ENCODE measurements at places on chromosomes 6 and 20. TPM values are rescaled to one million over a fixed set of nuclear protein-coding genes. Genes with fewer than 3 reads are reported as not detected.

DNA sequence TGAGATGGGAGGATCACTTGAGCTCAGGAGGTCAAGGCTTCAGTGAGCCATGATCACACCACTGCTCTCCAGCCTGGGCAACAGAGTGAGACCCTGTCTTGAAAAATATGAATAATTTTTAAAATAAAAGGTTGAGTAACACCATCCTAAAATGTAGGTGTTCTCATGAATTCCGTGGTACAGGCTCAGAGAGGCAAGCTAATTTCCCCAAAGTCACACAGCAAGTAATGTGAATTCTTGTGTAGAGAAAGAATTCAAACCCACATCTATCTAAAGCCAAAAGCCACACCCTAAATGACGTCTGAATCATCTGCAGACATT is 80.5 kb downstream of the ZNF217 start:
- no peak overlapping the region for H3K27ac ChIP-seq
- no peaks in the 10 kb centered on the region for H3K27me3 ChIP-seq
- H3K36me3 ChIP-seq = no peaks in the 10 kb centered on the region
- no peak overlapping the region for H3K4me3 ChIP-seq
- DNase-seq = no peak
- H3K4me1 ChIP-seq = no peaks in the 10 kb centered on the region

DNA sequence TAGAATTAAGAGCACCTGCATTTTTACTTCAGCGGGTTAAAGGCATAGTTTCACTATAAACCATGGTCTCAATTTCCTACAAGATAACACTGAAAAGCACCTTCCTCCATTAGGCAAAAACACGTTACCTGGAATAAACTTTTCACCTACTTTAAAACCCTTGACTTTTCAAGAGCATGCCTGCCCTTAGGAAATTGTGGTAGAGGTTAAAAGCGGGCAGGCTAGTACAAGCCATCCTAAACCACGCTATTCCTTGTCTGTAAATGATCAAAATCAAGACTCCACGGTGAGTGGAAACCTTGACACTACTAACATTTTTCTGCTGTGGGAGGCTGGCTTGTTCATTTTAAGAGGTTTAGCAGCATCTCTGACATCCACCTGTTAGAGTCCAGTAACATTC is 43.9 kb downstream of the NR2E1 start:
- H3K4me1 ChIP-seq = no peaks in the 10 kb centered on the region
- no peak for DNase-seq
- H3K27ac ChIP-seq = no peak overlapping the region
- no peak overlapping the region for H3K4me3 ChIP-seq

Gene NDRG3
- total RNA-seq = 28.3 TPM

DNA sequence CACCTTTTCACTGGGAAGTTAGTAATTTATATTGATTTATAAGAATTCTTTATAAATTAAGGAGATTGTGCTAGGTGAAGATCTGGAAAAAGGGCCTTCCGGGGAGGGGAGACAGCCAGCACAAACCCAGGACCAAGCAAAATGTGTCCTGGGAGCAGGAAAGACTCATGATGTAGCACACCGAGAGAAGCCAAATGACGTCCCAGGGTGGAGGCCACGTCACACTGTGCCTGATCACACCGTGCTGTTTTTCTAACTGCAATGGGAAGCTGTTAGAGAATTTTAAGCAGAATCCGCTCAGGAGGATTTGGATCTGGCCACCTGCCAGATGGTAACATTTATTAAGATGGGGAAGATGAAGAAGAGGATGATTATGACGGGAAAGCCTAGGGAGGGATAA is 72.7 kb upstream of the AKAP12 start:
- H3K27ac ChIP-seq = no peak overlapping the region
- H3K36me3 ChIP-seq = no peaks in the 10 kb centered on the region
- no peaks in the 10 kb centered on the region for H3K4me1 ChIP-seq
- no peak overlapping the region for H3K4me3 ChIP-seq

- no peaks in the 10 kb centered on the region for H3K27me3 ChIP-seq
- no peaks in the 10 kb centered on the region for H3K36me3 ChIP-seq
- no peak for DNase-seq
- no peak overlapping the region for H3K4me3 ChIP-seq
- peaks cover 12% of the 10 kb centered on the region for H3K4me1 ChIP-seq
These were observed 4.7 kb downstream of the PTK6 start for GRCh38 chr20:63532449-63532971.

DNA sequence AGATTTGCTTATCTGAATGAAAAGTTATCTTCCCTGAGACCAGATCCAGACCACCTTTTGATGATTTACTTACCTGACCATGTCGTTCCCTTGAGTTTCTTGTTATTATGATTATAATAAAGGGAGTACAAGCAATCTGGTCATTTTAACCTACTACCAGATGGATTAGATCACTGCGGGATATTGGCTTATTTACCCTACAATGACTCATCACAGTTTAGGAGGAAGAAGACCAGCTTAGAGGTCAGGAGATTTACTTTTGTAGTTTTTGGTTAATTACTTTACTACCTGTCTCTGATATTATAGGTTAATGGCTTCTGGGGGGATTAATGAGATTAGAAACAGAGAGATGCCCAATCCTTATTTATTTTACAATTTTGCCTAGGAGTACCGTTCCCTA is 10.7 kb downstream of the PKIB start:
- H3K27me3 ChIP-seq = no peaks in the 10 kb centered on the region
- H3K36me3 ChIP-seq = no peaks in the 10 kb centered on the region
- no peak overlapping the region for H3K27ac ChIP-seq
- no peak overlapping the region for H3K4me3 ChIP-seq
- H3K4me1 ChIP-seq = no peaks in the 10 kb centered on the region
- DNase-seq = no peak

Gene DYNLT2
- 5.3 TPM for total RNA-seq

DNA sequence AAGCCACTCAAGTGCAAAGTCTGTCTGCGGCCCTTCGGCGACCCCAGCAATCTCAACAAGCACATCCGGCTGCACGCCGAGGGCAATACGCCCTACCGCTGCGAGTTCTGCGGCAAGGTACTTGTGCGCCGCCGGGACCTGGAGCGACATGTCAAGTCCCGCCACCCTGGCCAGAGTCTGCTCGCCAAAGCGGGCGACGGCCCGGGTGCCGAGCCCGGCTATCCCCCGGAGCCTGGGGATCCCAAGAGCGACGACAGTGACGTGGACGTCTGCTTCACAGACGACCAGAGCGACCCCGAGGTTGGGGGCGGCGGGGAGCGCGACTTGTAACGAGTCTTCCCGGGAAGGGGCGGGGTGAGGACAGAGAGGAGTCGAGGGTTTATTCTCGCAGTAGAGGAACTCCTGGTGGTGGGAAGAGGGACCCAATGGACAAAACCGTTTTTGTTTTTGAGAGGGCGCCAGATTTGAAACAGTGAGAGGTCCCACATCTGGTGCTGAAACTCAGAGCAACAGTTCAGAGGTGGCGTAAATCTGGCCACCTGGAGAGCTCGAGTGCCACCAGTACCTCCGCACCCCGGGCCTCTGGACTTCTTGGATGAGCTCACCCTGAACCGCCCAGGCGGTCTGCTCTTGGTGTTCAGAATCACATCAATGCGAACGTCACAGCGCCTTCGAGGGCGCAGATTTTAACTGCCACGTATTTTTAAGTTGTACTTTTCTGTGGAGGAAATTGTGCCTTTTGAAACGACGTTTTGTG is 8.0 kb downstream of the PRDM13 start:
- H3K4me3 ChIP-seq = peak overlapping the region; percentile 34
- H3K27me3 ChIP-seq = peaks cover 79% of the 10 kb centered on the region

GRCh38 chr6:90271831-90272230 is 24.8 kb downstream of the BACH2 start:
- H3K27ac ChIP-seq = peak overlapping the region; percentile 0
- peaks cover 37% of the 10 kb centered on the region for H3K4me1 ChIP-seq
- peak; percentile 68 for DNase-seq
- H3K36me3 ChIP-seq = no peaks in the 10 kb centered on the region
- H3K27me3 ChIP-seq = no peaks in the 10 kb centered on the region

DNA sequence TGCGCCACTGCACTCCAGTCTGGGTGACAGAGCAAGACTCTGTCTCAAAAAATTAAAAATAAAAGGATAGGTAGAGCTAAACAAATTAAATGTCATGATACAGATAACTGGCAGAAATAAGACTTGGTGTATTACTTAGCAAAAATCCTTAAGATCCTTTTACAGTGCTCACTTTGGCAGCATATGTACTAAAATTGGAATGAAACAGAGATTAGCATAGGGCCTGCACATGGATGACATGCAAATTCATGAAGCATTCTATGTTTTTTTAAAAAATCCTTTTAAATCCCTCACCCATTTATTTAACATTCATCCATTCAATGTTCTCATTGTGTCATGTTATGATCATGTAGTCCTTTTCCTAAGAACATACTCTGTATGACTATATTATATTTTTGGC is 528.8 kb downstream of the CD83 start:
- no peak for DNase-seq
- H3K36me3 ChIP-seq = no peaks in the 10 kb centered on the region
- no peaks in the 10 kb centered on the region for H3K27me3 ChIP-seq
- no peak overlapping the region for H3K4me3 ChIP-seq
- H3K4me1 ChIP-seq = no peaks in the 10 kb centered on the region

DNA sequence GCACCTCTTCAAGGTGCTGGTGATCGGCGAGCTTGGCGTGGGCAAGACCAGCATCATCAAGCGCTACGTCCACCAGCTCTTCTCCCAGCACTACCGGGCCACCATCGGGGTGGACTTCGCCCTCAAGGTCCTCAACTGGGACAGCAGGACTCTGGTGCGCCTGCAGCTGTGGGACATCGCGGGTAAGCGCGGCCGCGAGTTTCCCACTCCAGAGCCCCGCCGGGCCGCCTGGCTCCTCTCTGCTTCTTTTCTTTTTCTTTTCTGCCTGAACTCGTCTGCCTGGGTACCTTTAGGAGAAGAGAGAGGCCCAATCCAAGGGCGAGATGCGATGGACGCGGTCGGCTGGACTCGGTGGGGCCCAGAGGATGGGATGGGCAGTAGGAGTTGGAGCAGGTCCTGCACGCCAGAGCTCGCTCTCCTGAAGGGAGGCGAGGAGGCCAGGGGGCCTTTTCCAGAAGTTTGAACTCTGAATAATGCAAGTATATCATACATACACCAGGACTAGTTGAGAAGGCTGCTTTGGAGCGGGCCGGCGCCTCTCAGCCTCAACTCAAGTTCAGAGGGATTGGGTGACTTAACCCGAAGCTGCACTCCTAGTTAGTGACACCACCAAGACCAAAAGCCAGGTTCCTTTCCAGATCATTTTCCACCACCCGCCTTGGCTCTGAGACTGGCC is 445 bp downstream of the RAB32 start:
- H3K27ac ChIP-seq = peak overlapping the region; percentile 51
- no peaks in the 10 kb centered on the region for H3K36me3 ChIP-seq
- peak overlapping the region; percentile 52 for H3K4me3 ChIP-seq
- peaks cover 11% of the 10 kb centered on the region for H3K4me1 ChIP-seq
- H3K27me3 ChIP-seq = no peaks in the 10 kb centered on the region
- no peak for DNase-seq

DNA sequence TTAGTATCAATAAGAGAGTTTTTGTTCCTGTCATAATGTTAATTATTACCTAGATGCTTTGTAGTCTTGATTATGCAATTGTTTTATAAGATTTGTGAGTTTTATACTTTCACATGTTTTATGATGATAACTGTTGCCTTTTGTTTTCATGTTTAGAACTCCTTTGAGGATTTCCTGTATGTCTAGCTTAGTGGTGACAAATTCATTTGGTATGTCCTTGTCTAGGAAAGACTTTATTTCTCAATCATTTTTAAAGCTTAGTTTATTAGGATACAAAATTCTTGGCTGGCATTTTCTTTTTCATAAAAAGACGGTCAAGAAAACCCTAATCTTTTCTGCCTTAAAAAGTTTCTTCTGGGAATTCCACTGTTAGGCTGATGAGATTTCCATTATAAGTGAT is 849.9 kb upstream of the EYS start:
- no peaks in the 10 kb centered on the region for H3K27me3 ChIP-seq
- no peaks in the 10 kb centered on the region for H3K36me3 ChIP-seq
- H3K4me1 ChIP-seq = no peaks in the 10 kb centered on the region
- no peak overlapping the region for H3K27ac ChIP-seq
- no peak overlapping the region for H3K4me3 ChIP-seq
- no peak for DNase-seq

GRCh38 chr6:46281110-46281509 is 110.3 kb upstream of the ENPP5 start:
- no peak overlapping the region for H3K27ac ChIP-seq
- H3K4me1 ChIP-seq = no peaks in the 10 kb centered on the region
- DNase-seq = no peak
- no peak overlapping the region for H3K4me3 ChIP-seq
- no peaks in the 10 kb centered on the region for H3K36me3 ChIP-seq
